HFF-Myc (cell line): ENCODE measurements at places on chromosomes 6 and 20.

- no peak for DNase-seq
Measured at GRCh38 chr6:34919651-34920050, 30.6 kb downstream of the ANKS1A start.

DNA sequence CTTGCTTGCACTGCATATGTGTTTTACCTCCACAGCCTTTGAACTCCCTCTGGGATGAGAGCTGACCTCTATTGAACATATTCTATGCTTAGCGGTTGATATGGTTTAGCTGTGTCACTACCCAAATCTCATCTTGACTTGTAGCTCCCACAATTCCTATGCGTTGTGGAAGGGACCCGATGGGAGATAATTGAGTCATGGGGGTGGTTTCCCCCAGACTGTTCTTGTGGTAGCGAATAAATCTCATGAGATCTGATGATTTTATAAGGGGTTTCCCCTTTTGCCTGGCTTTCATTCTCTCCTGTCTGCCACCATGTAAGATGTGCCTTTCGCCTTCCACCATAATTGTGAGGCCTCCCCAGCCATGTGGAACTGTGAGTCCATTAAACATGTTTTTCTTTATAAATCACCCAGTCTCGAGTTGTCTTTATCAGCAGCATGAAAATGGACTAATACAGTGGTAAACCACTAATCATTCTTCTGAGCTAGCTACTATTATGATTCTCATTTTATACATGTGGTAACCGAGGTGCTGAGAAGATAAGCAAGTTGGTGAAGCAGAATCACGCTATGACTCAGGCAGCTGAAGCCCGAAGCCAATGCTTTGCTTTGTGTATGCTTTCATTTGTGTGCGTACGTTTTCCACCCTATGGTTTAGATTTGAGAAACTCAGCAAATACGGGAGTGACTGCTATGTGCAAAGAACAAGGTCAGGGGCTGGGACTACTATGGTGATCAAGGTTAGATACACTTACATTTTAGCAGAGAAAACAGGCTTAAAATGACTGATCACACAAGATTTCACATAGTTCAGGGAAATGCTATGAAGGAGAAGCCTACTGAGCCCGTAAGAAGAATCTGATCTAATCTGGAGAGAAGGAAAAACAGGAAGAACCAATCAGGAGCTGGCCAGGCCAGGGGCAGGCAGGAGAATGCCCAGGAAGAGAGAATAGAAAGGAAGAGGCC lies 363.5 kb downstream of the ESR1 start:
- no peak for DNase-seq

- DNase-seq: no peak
Measured at GRCh38 chr20:39983183-39983582, 705.9 kb downstream of the MAFB start.

GRCh38 chr6:15207923-15208322 lies 37.9 kb upstream of the JARID2 start:
- DNase-seq: no peak

GRCh38 chr6:104484626-104485025 lies 375.1 kb downstream of the HACE1 start:
- no peak for DNase-seq

GRCh38 chr6:44396968-44397367 lies 9.5 kb downstream of the CDC5L start:
- DNase-seq: no peak

- DNase-seq: no peak
Measured at GRCh38 chr6:26475823-26476729, 18.3 kb downstream of the BTN2A1 start.

DNA sequence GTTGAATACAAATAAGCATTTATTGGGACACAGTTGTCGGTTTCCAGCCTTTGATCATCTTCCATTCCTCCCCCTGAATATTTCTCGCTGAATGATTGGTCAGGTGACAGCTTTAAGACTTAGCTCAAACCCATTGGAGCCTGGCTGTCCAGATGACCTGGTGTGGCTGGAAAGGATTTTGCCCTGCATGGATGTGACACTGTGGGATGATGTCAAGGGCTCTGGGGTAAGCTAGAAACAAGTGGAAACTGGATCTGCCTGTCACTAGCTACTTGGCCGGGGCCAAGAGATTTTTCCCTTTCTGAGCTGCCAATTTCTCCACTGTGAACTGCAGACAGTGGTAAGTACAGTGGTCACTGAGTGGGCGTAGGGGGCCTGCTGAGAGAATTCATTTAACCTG lies 41.9 kb upstream of the MYLIP start:
- no peak for DNase-seq

GRCh38 chr20:24423390-24424313 lies 45.8 kb upstream of the SYNDIG1 start:
- DNase-seq: no peak

GRCh38 chr6:27136978-27137814 lies 110.3 kb upstream of the PRSS16 start:
- DNase-seq: no peak

- no peak for DNase-seq
Measured at GRCh38 chr6:98847779-98848538, 13.6 kb downstream of the POU3F2 start.

GRCh38 chr6:167553736-167554119 lies 228.8 kb downstream of the TTLL2 start:
- no peak for DNase-seq

- DNase-seq: no peak
Measured at GRCh38 chr6:42339991-42340401, 111.7 kb downstream of the TRERF1 start.

DNA sequence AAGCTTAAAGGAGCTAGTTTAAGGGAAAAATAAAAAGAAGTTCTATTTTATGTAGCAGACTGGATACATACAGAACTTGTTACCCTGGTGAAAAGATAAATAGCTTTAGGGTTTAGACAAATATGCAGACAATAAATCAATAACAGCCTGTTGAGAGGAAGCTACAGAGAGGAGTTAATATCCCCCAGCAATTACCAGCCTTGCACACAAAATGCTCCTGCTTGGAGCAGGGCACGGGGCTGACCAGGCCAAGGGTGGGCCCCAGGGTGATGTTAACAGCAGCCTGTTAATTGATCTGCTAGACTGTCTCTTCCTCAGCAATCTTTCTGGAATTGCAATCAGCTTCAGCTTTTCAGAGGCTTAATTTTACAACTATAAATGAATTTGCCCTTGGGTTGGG lies 125.1 kb upstream of the SOX4 start:
- DNase-seq: no peak

DNA sequence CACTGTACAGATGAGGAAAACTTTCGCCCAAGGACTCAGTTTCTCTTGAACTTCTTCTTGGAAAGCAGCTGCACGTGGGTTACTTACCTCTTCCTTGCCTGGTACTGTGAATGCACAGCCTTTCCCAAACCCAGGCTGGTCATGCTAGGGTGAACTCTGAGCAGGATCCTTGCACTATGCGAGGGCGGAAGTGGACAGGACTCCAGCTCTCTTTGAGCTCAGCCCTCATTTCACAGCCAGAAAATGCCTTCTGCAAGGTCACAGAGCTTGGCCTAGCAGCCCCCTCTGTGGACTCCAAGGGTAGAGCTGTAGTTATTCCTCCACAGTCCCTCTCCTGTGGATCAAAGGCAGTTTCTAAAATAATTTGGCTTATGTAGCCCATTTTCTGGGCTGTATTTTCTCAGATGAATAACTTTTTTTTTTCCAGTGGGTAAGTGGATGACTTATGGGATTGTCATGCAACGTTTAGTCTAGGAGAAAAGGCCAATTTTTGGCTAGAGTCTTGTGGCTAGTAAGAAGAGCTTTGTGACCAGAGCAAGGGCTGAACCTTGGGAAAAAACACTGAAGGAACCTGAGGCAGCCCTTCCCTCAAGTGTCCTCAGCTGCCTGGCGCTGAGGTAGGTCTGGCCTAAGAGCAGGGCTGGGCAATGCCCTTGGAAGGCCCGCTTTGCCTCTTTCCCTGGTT lies 172.7 kb downstream of the SCP2D1 start:
- DNase-seq: no peak

- peak; percentile 36 for DNase-seq
Measured at GRCh38 chr6:2739335-2739734, 11.4 kb downstream of the MYLK4 start.

DNA sequence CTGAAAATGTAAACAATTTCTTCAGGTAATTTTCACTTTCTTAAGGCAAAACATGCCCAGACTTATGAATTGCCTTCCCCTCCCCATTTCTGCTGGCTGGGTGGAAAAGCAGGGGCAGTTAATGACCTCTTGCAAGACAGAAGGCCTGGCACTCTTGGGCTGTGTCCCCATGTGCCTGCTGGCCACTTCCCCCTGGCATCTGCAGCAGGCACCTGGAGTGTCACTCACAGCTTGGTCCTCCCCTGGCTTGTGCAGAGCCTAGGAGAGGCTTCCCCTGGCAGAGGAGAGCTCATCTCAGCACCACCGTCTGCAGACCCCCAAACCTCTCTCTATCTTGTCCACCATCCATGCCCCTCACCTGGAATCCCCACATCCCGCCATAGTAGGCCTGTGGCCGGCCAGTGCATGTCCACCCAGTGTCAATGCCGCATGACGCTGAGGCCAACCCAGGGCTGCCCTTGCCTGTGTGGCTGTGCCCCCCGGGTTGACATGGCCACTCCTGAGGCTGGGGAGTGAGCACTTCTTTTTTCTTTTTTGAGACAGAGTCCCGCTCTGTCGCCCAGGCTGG lies 83.5 kb upstream of the SLC22A23 start:
- DNase-seq: no peak

DNA sequence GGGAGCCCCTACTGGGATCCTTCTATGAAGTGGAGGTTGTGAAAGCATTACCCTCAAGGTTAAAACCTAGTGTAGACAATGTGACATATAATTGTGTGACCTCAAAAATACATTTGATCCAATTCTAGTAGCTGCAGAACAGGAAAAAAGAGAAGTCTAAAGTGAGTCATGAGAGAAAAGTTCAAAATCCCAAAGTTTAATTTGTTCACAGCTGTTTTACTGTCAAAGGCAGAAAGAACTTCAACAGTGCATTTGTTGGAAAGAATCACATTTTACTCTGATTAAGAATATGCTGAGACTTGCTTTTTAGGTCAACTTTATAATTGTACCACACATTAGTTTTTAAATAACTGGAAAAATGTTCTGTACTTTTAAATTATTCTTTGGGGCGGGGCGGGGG lies 1027.4 kb upstream of the FLRT3 start:
- no peak for DNase-seq

DNA sequence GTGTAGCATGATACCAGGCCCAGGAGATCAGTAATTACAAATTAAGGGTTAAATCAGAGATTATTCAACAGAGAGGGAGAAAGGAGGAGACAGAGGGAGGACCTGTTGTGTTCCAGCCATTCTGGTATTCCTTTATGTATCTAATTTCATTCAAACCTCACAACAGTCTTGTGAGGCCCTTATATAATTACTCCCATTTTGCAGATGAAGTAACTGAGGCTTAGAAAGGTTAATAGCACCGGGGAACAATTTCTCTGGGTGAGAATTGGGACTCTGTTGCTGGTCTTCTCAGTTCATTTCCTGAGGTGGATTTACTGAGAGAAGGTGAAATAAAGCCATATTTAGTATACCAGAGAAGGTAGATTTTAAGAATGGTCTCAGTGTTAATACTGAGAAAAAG lies 66.6 kb downstream of the C6orf52 start:
- DNase-seq: no peak

- DNase-seq: no peak
Measured at GRCh38 chr20:61502433-61502832, 250.4 kb downstream of the CDH4 start.

DNA sequence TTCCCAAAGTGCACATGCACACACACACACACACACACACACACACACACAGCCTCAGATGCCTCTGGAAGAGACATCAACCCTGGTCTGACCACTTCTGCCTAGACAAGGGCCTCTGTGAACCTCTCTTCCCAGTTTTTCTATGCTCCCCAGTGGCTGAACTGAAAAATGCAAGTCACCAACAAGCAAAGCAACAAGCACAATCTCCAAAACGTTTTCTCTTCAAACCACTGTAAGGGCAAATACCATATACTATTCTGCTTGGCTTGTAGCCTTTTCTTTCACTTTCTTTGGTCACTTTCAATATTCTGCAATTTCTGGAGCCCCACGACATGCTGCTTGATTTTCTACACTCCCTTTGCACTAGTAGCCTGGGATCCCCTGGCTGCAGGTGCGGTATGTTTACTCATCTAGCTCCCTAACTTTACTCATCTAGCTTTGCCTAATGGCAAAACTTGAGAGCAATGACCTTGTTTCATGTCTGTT lies 121.4 kb upstream of the DST start:
- DNase-seq: no peak

- DNase-seq: no peak
Measured at GRCh38 chr6:122151066-122151465, 248.4 kb upstream of the HSF2 start.

DNA sequence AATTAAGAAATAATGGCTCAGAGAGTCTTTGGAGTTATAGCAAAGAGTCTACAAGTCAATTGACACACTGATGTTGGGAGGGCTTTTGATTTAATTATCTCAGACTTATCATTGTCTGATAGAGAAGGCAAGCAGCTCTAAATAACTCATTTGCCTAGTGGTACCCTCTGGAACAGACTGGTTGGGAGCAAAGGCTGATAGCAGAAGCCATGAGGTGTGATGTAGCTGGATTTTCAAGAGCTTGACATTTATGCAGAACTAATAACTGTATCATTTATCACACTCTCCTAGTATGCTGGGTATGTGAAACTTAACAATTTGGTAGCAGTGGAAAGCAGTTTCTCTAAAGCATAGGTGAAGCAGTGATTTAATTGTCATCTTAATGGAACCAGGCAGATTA lies 380.6 kb downstream of the TENT5A start:
- DNase-seq: no peak

DNA sequence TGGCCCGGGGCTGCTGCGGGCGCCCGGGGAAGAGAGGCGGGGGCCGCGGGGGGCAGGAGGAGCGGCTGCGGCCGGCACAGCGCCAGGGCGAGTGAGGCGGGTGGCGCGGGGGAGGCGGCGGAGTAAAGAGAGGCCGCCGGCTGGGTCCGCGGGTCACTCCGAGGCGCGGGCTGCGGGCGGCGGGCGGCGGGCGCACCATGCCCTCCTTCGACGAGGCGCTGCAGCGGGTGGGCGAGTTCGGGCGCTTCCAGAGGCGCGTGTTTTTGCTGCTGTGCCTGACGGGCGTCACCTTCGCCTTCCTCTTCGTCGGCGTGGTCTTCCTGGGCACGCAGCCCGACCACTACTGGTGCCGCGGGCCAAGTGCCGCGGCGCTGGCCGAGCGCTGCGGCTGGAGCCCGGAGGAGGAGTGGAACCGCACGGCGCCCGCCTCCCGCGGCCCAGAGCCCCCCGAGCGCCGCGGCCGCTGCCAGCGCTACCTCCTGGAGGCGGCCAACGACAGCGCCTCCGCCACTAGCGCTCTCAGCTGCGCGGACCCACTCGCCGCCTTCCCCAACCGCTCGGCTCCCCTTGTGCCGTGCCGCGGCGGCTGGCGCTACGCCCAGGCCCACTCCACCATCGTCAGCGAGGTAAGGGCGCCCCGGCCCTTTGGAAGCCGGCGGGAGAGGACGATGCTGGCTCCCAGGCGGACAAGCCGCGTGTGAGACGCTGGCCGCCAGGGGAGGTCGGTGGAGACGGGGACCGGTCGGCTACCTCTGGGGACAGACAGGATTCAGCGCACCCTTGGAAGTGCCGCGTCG lies at the start of gene SLC22A3:
Gene SLC22A3, plus strand, starts transcription at position 156 of the 797 bp plus-strand sequence. Its CDS starts 42 bp downstream, at position 198.
- no peak for DNase-seq
